Stimulated activated CD8-positive, alpha-beta memory T cell treated with anti-CD3 and anti-CD28 coated beads, Interleukin-4, amount 100 ng/mL, for 1 hour (primary cell): ENCODE measurements at places on chromosomes 4 and X.

DNA sequence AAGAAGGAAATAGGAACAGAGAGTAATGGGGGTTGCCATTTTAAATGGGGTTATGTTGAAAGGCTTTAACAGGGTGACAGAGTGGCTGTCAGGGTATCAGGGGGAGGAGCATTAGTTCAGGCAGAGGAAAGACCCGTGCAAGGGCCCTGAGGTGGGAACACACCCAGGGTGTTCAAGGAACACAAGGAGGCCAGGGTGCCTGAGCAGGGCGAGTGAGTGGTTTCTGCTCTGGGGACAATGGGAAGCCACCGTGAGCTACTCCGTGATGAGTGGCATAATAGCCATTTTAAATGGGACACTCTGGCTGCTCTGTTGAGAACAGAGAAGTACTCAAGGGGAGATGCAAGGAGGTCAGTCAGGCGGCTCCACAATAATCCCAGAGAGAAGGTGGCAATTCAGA is 4.5 kb downstream of the EVC2 start:
- no peak for DNase-seq

DNA sequence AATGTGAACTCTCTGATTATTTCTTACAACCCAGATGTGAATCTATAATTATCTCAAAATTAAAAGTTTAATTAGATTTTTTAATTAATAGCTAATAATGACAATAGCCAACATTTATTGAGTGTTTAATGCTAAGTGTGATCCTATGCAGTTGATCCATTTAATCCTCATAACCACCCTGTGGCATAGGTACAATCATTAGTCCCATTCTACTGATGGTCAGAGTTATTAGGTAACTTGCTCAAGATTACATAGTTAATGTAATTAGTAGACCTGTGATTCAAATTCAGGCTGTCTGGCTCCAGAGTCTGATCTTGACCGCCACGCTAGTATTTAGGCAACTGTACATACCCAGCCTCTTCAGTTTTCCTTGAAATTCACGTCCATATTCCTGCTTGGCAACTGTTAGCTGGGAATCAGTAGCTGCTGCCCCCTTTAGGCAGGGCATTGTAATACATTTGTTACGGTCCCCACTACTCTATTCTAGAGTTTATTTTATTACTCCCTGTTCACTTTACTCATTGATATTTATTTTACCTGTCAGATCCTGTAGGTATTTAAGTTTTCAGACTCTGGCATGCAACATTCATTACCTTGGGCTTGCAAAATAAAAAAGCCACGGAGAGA is 20.6 kb upstream of the TEC start:
- no peak for DNase-seq

- DNase-seq: no peak
These were observed 1.2 kb downstream of the ATP11C start for GRCh38 chrX:139931646-139932072.

DNA sequence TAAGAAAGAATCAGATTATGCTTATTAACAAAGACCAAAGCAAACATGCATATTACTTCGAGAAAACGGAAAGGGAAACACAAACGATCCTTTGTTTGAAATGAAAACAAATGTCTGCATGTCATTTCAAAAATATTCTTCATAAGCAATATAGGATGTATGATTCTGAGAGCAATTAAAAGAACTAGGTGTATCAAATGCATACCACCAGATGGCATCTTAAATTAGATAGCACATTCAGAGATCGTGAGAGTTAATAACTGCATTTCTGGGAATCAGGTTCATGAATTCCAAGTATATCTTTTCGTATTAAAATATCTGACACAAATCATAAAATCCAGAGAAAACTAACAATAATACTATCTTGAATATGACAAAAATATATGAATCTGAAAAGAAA is 159.5 kb downstream of the PPP3CA start:
- no peak for DNase-seq

DNA sequence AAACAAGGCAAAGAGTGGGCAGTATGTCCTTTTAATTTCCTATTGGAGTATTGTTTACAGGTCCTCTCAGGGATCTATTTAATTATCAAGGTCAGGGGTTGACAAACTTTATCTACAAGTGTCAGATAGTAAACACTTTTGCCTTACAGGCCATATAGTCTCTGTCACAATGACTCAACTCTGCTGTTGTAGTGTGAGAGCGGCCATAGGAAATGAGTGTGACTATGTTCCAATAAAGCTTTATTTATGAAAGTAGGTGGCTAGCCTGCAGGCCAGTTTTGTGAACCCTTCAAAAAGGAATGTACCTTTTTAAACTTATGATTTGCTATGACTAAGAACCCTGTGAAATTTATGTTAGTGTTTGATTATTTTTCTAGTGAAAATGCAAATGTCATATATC is 156.1 kb downstream of the GPAT3 start:
- DNase-seq: no peak

GRCh38 chr4:36509845-36510244 is 228.4 kb downstream of the DTHD1 start:
- DNase-seq: no peak

DNA sequence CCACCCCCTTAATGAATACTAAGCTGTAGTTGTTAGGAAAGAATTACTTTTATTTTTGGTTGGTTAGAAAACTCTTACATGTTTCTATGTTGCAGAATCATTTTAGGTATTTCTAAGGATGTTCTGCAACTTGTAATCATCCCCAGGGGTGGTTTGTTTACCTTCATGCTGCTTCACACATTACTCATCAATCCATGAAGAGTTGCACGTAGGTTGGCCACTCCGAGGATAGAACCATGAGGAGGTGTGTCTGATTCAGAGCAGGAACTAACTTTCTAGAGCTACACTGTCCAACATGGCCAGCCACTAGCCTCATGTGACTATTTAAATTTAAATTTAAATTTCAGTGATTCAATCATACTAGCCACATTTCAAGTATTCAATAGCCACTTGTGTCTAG is 127.2 kb upstream of the FRMPD4 start:
- no peak for DNase-seq

DNA sequence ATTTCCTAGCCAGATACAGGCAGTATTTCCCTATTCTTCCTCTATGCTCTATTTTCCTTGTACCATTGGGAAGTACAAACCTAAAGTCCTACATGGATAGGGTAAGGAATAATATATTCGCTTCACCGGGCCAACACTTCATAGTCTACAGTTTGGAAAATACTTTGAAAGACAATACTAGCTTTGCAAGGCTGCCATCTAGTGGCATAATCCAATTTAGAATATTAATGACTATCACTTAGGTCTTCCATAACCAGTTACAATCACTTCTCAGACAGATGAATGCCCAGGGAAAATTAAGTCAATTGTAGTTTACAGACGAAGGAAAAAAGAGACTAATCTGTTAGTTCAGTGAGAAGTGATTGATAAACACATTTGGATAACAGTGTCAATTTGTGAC is 141.0 kb upstream of the FAM47C start:
- no peak for DNase-seq

GRCh38 chrX:120653000-120653399 is 23.1 kb upstream of the C1GALT1C1 start:
- no peak for DNase-seq

DNA sequence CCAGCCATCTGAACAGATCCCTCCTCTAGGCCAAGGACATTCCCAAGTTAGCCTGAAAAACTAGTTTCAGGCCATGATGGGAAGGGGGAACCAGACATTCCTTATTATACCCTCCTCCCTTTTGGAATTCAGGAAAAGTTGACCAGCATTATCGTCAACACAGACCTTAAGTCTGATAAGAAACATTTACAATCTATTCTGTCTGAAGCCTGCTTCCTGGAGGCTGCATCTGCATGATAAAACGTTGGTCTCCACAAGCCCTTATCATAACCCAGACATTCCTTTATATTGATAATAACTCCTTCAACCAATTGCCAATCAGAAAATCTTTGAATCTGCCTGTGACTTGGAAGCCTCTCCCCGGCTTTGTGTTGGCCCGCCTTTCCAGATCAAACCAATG is 44.3 kb downstream of the EFHC2 start:
- DNase-seq: no peak

DNA sequence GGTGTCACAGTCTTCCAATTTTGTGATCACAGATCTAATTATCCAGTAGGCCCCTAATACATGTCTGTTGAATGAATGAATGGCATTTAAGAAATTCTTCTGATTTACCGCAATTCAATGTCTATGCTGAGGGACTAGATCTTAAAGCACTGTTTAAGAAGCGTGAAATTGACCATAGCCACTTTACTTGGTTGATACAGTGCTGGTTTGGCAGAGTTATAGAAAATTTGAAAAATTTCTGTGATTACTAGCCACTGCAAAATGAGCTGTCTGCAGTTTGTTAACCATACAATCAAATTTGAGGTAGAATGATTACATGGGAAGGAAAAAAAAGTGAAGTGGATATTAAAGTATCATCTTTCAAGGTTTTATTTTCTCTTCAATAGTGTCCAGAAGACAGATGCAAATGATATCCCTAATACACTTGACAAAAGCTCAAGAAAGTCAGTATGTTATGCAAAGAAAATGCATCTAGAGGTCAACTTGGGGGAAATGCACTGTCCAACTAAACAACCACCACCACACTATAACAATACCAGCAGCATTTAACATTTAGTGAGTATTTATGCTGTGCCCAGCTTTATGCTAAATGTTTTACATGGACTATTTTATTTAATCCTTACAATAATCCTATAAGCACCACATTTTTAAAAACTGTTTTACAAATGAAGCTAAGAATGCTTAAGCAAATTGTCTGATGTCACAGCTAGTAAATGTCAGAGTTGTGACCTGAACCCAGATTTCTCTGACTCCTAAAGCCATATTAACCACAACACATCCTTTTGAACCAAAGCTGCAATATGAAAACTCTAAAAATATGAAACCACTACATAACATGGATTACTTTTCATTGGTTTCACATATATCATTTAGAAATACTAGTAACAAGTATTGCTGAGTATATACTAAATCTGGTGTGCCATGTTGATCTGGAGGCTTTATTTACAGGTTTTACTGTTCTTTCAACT is 217.9 kb upstream of the MAB21L2 start:
- DNase-seq: no peak

- DNase-seq: no peak
These were observed 63.5 kb upstream of the ARHGAP36 start for GRCh38 chrX:130994671-130995070.

- no peak for DNase-seq
These were observed 16.2 kb downstream of the PRKX start for GRCh38 chrX:3697220-3697684.

GRCh38 chrX:9133426-9133825 is 99.5 kb upstream of the FAM9B start:
- no peak for DNase-seq

- DNase-seq: no peak
These were observed 139.2 kb downstream of the ASMT start for GRCh38 chrX:1754077-1754476.

DNA sequence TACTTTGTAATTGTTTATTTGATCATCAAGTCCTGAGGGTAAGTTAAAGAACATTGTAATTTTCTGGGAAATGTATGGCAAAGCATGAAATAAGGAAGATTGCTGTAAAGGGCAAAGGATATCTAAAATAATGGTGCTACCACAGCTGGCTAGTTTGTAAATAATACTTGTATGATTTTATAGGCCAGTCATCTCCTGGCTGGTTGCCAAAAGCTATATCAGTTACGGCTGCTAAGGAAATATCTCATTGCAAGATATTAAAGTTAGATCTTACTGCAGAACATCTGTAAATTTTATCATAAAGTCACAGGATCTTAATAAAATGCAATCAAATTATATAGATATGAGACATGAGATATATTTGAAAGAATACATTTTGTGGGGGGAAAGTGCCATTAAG is 150.8 kb upstream of the CXCL13 start:
- no peak for DNase-seq

- no peak for DNase-seq
These were observed 50.7 kb upstream of the NLGN4X start for GRCh38 chrX:6279277-6279909.

DNA sequence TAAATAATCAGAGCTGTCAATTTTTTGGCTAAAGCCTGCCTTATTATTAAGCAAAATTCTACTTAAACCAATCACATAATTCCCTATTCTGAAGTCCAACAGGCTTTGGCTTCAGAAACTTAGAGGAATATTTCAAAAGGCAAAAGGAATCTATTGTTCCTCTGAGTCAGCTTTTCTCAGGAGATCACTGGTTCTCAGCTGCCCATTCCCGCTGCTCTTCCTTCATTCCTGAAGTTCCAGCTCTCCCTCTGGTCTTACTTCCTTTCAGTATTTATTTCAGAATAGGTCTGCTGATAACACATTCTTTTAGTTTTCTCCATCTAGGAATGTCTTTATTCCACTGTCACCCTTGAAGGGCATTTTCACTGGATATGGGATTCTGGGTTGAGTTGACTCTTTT is 133.7 kb downstream of the SOWAHB start:
- no peak for DNase-seq

DNA sequence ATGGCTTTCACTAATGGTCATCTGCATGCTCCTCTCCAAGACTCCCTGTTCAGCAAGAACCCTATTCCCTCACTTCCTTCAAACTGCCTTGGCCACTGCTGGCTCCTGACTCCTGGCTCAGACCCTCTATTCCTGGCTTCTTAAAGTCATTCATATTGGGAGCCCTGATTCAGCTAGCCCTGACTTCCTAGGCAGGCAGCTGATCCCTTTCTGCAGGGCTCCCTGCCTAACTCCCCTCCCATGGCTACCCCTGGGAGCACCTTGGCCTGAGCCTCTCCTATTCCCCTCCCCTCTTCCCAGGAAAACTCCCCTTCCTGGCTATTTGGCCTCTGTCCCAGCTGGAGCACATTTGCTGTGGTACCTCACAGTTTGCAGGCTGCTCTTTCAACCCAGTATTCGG is 154.9 kb upstream of the PJA1 start:
- DNase-seq: no peak

DNA sequence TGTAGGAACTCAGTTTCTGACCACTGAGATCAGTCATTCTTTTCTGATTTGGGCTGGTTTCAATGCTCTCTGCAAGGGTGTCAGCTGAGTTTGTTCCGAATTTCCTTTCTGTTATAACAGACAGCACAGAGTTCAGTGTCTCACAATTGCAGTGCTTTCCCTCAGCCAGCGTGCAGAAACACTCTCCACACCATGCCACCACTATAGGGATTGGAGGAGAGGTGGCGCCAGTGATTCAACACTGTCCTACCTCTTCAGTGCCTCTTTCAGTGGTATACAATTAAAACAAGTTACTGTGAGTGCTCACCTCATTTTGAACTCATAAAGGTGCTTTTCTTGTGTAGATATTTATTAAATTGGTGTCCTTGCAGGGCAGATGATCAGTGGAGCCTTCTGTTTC is 413.2 kb upstream of the CXorf51B start:
- DNase-seq: no peak

DNA sequence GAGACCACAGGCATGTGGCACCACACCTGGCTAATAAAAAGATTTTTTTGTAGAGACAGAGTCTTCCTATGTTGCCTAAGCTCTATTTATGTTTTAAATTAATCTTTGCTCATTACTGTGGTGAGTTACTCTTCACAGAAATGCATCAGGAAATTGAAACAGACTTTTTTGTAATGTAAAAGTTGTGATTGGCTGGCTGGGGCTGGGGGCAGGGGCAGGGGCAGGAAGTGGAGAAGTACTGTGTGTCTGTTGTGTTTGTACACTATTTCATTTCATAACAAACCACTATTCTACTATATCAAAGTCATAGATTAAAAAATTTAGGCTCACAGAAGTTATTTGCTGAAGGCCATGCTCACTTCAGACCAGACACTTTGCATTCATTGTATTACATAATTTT is 19.1 kb upstream of the ABRAXAS1 start:
- DNase-seq: no peak

- DNase-seq: no peak
These were observed 1.0 kb upstream of the BLOC1S4 start for GRCh38 chr4:6714954-6715353.

GRCh38 chrX:138886769-138887168 is 175.3 kb upstream of the FGF13 start:
- DNase-seq: no peak
